ENCODE measurements at places on chromosomes 7 and 10. TPM values are rescaled to one million over a fixed set of nuclear protein-coding genes. Genes with fewer than 3 reads are reported as not detected.

The CABCOCO1 gene
- total RNA-seq: not detected

DNA sequence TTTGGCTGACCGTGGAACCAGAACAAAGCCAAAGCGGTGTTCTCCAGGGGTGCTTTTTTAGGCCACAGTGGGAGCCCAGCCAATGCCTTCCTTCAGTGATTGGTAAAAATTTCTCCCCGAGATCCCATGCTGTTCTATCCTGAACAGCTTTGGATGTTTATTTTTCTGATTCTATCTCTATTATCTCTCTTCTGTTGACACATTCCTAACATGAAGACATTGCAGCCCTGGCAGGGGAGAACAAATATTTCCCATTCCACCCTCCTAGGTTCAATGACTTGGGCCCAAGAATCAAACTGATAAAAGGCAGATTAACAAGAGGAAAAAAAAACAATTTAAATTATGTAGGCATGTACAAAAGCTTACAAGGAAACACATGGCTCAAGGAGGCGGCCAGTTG lies 162.7 kb downstream of the PFKFB3 start:
- no peak for DNase-seq

- no peak for DNase-seq
These were observed 18.8 kb upstream of the ABCB5 start for GRCh38 chr7:20596653-20597052.

- DNase-seq: no peak
These were observed 16.2 kb upstream of the MRC1 start for GRCh38 chr10:17792991-17793390.

DNA sequence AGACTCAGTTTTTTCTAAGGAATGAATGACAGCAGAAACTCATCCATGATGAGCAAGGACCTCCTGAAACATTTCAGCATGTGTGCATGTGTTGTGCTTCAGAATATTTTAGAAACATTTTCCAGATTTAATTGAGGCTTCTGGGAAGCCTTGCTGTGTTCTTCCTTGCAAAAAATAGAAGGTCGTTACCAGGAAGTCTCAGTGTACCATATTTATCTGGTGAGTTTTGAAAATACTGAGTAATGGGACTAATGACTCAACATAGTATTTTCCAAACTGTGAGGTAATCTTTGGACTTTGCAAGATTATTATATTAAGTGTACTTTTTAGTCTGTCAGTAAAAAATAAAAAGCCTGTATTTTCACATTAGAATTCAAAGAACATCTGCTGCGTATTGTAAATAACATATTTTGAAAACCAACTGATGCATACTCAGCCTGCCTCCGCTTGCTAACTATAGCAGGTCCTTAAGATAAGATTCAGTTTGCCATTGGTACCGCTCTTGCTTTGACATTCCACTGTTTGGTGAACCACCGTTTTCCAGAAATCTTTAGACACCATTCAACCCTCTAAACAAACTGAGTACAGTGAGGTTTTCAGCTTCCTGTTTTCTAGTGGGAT lies 739.6 kb upstream of the GALNT17 start:
- DNase-seq: no peak

The DLX5 gene
- total RNA-seq: 0.22 TPM

The OR2A5 gene
- total RNA-seq: not detected

The WNT8B gene
- not detected for total RNA-seq

The KLF14 gene
- total RNA-seq: not detected

DNA sequence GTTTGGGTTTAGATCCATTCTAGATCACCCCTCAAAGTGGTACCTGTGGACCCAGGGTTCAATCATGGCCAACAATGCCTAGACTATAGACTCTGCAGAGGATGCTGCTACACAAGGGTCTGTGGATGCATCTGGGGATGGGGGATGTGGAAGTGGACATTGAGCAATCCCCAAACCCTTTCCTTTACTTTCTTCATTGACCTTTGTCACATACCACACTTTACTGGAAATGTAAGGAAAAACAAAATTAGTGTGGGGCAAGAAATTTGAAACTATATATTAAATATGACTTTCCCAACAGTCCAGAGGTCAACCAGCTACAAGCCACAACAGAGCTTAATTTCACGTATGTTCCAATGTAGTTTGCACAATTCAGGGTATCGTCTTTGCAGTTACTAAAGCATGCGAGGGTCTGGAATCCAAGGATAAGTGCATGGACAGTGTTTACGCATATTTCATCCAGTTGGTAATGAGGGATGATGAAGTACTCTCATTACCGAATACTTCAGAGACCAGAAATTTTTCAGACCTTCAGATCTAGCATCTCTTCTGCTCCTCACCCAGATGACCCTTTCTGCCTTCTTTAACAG lies 33.3 kb upstream of the CASD1 start:
- no peak for DNase-seq

DNA sequence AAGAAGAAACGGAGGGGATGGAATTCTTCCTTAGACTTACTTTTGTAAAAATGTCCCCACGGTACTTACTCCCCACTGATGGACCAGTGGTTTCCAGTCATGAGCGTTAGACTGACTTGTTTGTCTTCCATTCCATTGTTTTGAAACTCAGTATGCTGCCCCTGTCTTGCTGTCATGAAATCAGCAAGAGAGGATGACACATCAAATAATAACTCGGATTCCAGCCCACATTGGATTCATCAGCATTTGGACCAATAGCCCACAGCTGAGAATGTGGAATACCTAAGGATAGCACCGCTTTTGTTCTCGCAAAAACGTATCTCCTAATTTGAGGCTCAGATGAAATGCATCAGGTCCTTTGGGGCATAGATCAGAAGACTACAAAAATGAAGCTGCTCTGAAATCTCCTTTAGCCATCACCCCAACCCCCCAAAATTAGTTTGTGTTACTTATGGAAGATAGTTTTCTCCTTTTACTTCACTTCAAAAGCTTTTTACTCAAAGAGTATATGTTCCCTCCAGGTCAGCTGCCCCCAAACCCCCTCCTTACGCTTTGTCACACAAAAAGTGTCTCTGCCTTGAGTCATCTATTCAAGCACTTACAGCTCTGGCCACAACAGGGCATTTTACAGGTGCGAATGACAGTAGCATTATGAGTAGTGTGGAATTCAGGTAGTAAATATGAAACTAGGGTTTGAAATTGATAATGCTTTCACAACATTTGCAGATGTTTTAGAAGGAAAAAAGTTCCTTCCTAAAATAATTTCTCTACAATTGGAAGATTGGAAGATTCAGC lies 158.7 kb upstream of the LANCL2 start:
- DNase-seq: no peak

The SCRN1 gene
- 30.4 TPM for total RNA-seq

The MSMB gene
- not detected for total RNA-seq

GRCh38 chr10:1172256-1172984 lies 116.2 kb downstream of the WDR37 start:
- peak; percentile 58 for DNase-seq

GRCh38 chr7:268991-269390 lies 21.0 kb upstream of the FOXL3 start:
- DNase-seq: no peak

- DNase-seq: no peak
These were observed 188.0 kb downstream of the PPP1R9A start for GRCh38 chr7:95095259-95095965.

GRCh38 chr10:79322616-79323543 lies 24.4 kb upstream of the PPIF start:
- no peak for DNase-seq

DNA sequence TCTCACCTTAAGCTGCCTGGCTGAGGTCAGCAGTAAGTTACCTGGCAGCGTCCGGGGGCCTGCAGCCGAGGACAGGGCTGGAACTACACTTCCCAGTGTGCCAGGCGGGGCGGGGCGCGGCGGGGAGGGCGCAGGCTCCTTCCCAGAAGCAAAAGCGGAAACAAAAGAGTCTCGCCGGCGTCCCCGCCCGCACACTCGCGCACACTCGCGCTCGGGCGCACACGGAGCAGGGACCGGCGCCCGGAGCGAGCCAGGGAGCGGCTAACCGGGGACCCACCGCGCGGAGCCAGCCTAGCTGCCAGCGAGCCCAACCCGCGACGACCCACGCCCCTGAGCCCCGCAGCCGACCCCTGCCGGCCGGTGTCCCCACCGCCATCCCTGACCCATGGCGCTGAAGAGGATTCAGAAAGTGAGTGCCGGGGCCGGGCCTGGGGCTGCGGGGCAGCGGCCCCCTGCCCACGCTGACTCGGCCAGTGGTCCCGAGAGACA lies at the start of gene UBE2D1:
Gene UBE2D1 (plus strand): TSS at position 190 of the 489 bp plus-strand sequence. CDS start 196 bp downstream, at position 386.
- peak; percentile 97 for DNase-seq

DNA sequence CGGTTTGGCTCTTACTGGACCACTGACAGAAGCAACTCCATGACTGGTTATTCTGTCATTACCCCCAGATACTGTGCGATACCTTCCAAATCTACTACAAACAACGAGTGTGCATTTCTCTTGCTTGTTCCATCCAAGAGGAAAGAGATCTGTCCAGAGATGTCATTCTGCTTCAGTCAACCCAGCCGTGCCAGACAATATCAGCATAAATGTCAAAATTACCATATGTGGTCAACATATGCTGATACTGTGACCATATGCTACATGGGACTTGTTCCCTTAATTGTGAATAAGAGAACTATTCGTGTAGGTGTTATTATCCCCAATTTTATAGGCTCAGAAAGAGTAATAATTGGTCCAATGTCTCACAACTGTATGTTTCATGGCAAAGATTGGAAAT lies 143.2 kb upstream of the PRSS1 start:
- no peak for DNase-seq

GRCh38 chr7:14973712-14974428 lies 71.3 kb upstream of the DGKB start:
- no peak for DNase-seq

The ANKRD16 gene
- 3.9 TPM for total RNA-seq

The ACTA2 gene
- 162 TPM for total RNA-seq

- no peak for DNase-seq
These were observed 149.3 kb upstream of the FAM3C start for GRCh38 chr7:121545418-121545817.

DNA sequence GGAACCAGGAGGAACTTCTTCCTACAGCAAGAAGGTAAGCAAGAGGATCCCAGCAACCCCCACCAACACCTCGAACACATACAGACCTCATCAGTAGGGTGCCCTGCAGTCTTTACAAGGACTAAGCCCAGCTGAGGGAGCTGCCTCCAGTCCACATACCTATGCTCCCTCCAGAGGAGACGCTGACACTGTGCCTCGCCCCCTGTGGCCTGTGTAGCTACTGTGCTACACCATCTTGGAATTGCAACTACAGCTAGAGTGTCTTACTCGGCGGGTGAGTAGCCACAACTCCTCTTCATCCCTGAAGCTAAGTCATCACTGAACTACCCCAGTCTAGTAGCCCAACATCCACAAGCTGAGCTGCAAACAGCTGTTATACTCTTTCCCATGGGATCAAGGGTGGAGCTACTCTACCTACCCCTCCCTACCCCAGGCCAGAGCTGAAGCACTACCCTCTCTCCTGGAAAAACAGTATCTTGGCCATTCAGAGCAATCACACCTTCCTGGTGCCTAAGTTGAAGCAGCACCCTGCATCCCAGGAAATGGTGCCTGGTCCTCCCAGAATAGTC lies 42.2 kb upstream of the CAMK2B start:
- DNase-seq: no peak

- no peak for DNase-seq
These were observed 21.2 kb downstream of the RHEB start for GRCh38 chr7:151498495-151498894.

The FKBP6 gene
- not detected for total RNA-seq

DNA sequence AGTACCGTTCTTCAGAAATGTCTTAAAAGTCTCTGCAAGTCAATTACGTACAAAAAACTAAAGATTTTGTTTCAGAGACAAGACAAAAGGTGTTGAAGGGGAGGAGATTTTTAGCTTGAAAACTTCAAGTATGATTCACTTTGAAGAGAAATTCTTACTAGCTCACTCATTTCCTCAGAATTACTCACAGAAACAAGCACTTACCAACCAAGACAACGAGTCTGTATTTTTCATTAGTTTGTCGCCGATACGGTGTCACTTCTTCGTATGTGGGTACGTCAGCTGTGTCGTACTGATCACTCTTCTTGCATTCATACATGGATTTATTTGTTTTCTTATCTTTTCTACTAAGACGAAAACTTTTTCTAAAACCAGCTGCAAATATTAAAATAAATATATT lies 90.6 kb upstream of the ODAD2 start:
- no peak for DNase-seq

DNA sequence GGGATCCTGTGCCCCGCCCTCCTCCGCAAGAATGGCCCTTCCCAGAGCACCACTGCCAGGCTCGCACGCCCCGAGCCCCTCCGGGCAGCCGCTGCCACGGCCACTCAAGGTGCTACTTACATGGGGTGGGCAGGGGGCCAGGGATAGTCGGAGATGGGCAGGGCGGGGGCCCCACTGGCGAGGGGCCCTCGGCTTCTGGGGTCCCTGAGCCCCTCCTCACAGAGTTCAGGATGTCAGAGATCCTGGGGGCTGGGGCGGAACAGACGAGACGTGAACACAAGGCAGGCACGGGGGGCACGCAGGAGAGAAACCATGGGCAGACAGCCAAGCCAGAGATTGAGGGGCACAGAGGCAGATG lies 25.6 kb downstream of the YKT6 start:
- no peak for DNase-seq

The SLC18A2 gene
- 0.24 TPM for total RNA-seq

DNA sequence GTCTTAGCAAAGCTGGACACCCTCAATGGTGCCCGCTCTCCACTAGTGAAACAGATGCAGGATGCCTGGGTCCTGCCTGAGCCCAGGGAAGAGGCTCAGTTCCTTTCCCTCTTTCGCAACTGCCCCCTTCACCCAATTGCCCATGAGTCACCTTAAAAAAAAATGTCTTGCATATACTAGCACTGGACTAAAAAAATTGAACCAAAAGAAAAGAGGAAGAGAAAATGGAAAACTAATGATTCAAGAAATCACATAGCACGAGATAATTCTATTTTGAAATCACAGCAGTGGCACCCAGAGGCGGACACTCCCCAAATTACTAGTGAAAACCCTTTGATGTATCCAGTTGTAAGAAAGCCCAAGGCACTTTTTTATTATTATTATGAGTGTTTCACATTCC lies 972.5 kb downstream of the LRMDA start:
- DNase-seq: no peak

The ANXA8 gene
- total RNA-seq: not detected

DNA sequence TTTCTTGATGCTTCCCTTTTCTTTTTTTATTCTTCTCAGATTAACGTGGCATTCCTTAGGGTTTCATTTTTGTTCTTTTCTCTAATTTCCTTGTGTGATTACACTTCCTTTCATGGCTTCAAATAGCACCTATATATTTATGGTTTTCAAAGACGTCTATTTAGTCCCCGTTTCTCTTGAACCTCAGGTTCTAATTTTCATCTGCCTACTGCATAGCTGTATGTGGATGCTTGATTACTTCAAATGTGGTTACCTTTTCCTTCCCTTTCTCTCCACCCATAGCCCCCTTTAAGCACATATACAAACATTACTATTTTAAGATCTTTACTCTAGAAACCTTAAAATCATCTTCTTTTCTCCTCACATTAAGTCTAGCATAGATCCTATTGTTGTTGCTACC lies 2.4 kb downstream of the TPST1 start:
- no peak for DNase-seq

The NUTM2A gene
- total RNA-seq: 1.6 TPM
